ENCODE measurements at places on chromosomes 1 and 21.

GRCh38 chr1:31580513-31580870, 4.2 kb downstream of the TINAGL1 start:
- no peak overlapping the region for H3K27ac ChIP-seq
- peaks cover 6% of the 10 kb centered on the region for H3K27me3 ChIP-seq
- H3K4me1 ChIP-seq, result peaks cover 3% of the 10 kb centered on the region
- H3K4me3 ChIP-seq, result no peak overlapping the region
- no peaks in the 10 kb centered on the region for H3K36me3 ChIP-seq

DNA sequence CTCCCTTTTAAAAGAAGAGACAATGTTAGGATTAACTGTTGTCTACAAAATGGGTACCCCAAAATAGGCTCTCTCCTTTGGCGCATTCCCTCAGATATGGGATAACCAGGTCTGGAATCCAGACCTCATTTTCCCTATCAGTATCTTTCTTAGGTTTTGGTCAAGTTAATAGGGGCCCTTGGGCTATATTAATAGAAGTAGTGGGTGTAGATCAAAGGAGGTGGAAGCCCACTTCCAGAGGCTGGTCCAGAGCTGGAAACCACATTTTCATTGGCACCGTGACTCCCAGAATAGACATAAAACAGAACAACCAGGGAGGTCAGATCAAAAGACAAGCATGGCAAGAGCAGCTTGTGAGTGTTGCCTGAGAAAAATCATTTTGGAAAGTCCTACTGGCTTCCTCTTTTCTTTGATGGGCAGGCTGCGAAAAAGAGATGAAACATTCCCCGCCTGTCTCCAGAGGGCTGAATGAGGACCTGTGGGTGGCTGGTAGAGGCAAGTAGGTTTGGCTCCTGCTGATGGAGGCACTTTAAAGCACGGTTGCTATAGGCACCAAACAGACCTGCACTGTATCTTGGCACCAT, 25.8 kb upstream of the KIF21B start:
- H3K4me1 ChIP-seq, result no peaks in the 10 kb centered on the region
- H3K36me3 ChIP-seq, result no peaks in the 10 kb centered on the region
- H3K4me3 ChIP-seq, result no peak overlapping the region
- no peak for DNase-seq
- peaks cover 4% of the 10 kb centered on the region for H3K27me3 ChIP-seq
- H3K27ac ChIP-seq, result no peak overlapping the region

- no peaks in the 10 kb centered on the region for H3K4me1 ChIP-seq
- H3K4me3 ChIP-seq, result no peak overlapping the region
- DNase-seq, result no peak
- peak overlapping the region; percentile 31 for H3K27ac ChIP-seq
These were observed 151.9 kb downstream of the NTPCR start for GRCh38 chr1:233102341-233102740.

DNA sequence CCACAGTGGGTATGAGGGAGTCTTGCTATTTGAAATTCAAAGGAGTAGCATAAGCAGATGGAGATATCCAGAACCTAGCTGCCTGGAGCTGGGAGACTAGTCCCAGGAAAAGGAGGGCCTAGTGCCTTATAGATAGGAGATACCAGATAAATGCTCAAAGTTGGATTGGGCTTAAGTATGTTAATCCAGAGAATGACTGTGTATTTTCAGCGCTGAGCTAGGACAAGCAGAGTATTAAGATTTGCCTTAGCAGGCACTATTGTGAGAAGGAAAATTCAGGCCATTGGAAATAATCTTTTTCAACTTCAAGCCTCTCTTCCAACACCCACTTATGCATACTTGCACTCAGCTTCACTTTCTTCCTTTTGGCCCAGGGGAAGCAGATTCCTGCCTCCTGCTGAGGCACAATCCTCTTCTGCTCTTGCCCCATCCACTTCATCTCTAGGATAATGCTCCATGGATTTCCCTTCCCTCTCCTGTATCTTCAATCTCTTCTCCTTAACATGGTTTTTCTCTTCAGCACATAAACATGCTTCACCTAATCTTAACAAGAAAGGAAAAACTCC, 21.1 kb downstream of the PIK3C2B start:
- H3K27ac ChIP-seq, result no peak overlapping the region
- no peak for DNase-seq
- H3K4me3 ChIP-seq, result no peak overlapping the region
- H3K36me3 ChIP-seq, result no peaks in the 10 kb centered on the region

DNA sequence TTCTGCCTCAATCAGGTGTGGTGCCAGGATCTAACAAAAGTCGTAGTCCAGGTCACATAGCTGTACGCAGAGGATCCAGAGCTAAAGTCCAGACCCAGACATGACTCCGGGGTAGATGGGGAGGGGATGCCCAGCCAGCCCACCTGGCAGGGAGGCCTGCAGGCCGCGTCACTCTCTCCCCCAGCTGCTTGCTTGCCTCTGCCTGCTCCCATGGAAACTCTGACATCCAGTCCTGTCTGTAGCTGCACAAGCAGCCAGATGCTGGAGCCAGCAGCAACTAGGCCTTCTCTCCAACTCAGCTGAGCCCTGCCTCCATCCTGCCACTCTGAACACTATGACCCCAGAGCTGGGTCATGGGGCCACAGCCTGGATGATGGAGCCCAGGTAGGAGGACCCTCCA, 8.1 kb downstream of the COL8A2 start:
- DNase-seq, result no peak
- no peak overlapping the region for H3K4me3 ChIP-seq
- no peaks in the 10 kb centered on the region for H3K4me1 ChIP-seq
- H3K27me3 ChIP-seq, result peaks cover 6% of the 10 kb centered on the region
- H3K36me3 ChIP-seq, result no peaks in the 10 kb centered on the region

- H3K27ac ChIP-seq, result no peak overlapping the region
- no peak for DNase-seq
- peaks cover 4% of the 10 kb centered on the region for H3K27me3 ChIP-seq
- H3K36me3 ChIP-seq, result no peaks in the 10 kb centered on the region
- H3K4me1 ChIP-seq, result peaks cover 5% of the 10 kb centered on the region
These were observed 95.3 kb downstream of the ADSS2 start for GRCh38 chr1:244356376-244356775.

GRCh38 chr1:33228935-33229487, 27.3 kb upstream of the ZNF362 start:
- H3K27ac ChIP-seq, result no peak overlapping the region
- H3K4me1 ChIP-seq, result no peaks in the 10 kb centered on the region
- H3K36me3 ChIP-seq, result no peaks in the 10 kb centered on the region
- DNase-seq, result no peak
- no peak overlapping the region for H3K4me3 ChIP-seq

GRCh38 chr1:24451746-24452145, 36.1 kb downstream of the NIPAL3 start:
- no peaks in the 10 kb centered on the region for H3K27me3 ChIP-seq
- no peak for DNase-seq
- H3K4me1 ChIP-seq, result no peaks in the 10 kb centered on the region
- no peak overlapping the region for H3K4me3 ChIP-seq
- H3K27ac ChIP-seq, result no peak overlapping the region

- H3K4me1 ChIP-seq, result peaks cover 19% of the 10 kb centered on the region
- no peaks in the 10 kb centered on the region for H3K27me3 ChIP-seq
- peak overlapping the region; percentile 56 for H3K27ac ChIP-seq
- peaks cover 13% of the 10 kb centered on the region for H3K36me3 ChIP-seq
These were observed 40.5 kb downstream of the PATJ start for GRCh38 chr1:61782771-61783170.

DNA sequence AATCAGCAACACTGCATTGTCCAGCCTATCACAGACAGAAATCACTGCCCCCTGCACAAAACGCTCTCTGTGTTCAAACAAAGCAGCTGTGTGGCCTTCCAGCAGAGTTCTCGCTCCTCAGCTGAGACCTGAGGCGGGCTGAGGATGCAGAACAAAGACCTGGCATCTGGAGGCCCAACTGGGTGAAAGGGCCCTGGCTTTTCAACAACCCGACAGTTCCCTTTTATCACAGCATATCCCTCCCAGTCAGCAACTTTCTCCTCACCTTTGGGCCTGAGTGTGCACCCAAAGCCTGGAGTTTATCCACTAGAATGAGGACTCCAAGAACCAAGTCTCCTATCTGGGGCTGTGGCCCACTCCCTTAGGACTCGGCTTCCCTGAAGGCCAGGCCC, 42.6 kb upstream of the A3GALT2 start:
- DNase-seq, result no peak
- H3K4me1 ChIP-seq, result peaks cover 4% of the 10 kb centered on the region

DNA sequence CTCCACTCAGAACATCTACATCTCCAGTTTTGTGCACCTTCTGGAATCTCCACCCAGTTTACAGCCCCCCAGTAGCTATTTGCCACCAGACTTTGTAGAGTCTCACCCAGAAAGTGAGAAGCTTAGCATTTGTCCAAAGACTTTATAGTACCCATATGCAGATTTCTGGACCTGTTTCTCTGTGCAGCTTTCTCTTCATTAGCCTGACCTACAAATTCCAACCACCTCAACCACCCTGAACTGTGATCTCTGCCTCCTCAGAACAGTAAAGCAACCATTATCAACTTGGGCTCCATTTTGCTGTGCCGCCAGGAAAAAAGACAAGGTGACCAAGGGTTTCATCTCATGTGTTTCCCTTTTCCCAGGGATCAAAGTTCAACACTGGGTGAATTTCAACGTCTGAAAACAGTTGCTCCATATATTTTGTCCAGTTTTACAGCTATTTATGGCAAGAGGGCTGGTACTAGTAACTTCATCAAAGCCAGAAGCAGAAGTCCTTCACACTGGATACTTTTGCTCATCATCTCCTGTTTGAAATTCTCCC, 36.5 kb upstream of the DDAH1 start:
- no peak overlapping the region for H3K4me3 ChIP-seq
- no peaks in the 10 kb centered on the region for H3K36me3 ChIP-seq
- H3K4me1 ChIP-seq, result no peaks in the 10 kb centered on the region
- H3K27ac ChIP-seq, result no peak overlapping the region
- DNase-seq, result no peak
- H3K27me3 ChIP-seq, result peaks cover 7% of the 10 kb centered on the region

DNA sequence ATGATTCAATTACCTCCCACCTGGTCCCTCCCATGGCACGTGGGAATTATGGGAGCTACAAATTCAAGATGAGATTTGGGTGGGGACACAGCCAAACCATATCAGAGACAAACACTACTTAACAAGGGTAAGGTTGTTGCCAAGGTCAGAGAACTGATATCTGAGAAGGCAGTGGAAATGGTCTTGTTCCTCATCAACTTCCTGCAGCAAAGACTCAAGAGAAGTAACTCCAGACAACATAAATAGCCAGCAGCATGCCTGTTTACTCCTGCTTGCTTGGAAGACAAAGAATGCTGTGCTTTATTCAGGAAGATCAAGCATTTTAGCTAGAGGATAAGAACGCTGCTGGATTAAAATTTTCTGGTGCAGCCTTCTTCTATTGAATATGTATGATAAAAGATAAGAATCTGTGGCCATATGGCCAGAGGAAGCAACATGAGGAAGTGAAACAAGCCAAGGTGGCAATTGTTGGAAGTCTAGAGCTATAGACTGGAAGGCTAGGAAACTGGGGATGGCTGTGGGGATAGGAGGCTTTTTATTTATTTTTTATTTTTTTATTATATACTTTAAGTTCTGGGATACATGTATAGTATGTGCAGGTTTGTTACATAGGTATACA, 36.4 kb downstream of the DDAH1 start:
- H3K36me3 ChIP-seq, result no peaks in the 10 kb centered on the region
- DNase-seq, result no peak
- H3K27me3 ChIP-seq, result peaks cover 5% of the 10 kb centered on the region

DNA sequence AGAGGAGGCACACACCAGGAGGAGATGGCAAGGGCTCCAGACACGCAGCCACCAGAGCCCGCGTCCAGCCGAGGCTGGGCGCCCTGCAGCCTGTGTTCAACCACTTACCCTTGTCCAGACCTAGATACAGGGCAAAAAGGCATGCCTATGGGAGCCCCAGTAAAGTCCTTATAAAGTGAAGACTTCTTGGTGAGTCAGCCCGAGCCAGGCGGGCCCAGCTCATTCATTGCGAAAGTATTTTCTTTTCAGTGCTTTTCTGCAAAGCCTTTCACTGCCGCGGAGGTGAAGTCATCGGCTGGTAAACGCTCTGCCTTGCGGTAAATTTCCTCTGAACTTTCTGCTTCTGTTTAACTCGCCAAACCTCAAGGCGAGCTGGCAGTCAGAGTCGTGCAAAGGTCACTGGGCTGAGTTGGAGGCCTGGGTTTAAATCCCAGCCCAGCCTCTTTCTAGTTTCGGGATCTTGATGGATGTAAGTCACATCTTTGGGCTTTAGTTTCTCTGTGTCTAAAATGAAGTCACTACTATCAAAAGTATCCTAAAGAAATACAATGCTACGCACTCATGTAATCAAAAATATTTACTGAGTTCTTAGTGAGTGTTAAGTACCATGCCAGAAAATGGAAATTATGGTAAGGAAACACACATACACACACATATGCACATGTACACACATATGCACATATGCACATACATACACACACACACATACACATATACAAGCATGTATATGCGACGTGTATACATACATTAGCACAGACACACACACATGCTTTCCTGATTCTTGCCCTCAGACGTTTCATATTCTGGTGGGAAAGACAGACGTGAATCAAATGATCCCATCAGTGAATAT, 54.7 kb upstream of the IFFO2 start:
- H3K36me3 ChIP-seq, result no peaks in the 10 kb centered on the region
- peak; percentile 41 for DNase-seq
- H3K27me3 ChIP-seq, result peaks cover 8% of the 10 kb centered on the region
- no peak overlapping the region for H3K27ac ChIP-seq
- H3K4me3 ChIP-seq, result no peak overlapping the region
- H3K4me1 ChIP-seq, result peaks cover 12% of the 10 kb centered on the region

DNA sequence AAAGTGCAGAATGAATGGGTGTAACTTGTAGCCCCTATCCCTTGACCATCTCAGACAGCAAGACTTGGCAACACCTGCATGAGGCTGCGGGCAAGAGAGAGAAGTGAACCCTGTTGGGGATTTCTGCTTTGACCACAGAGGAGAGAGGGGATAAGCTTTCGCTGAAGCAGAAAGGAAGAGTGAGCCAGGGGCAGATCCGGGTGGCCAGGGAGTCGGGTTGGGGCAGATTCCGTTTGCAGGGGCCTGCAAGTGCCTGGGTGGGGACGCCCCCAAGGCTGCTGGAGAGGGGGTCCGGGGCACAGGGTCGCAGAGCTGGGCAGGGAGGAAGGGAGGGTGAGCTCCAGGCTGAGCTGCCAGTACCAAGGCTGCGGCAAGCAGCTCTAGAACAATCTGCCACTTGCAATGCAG, 25.3 kb upstream of the PIK3CD start:
- peak; percentile 39 for DNase-seq
- peak overlapping the region; percentile 84 for H3K4me3 ChIP-seq
- H3K27me3 ChIP-seq, result peaks cover 17% of the 10 kb centered on the region
- peaks cover 48% of the 10 kb centered on the region for H3K4me1 ChIP-seq

DNA sequence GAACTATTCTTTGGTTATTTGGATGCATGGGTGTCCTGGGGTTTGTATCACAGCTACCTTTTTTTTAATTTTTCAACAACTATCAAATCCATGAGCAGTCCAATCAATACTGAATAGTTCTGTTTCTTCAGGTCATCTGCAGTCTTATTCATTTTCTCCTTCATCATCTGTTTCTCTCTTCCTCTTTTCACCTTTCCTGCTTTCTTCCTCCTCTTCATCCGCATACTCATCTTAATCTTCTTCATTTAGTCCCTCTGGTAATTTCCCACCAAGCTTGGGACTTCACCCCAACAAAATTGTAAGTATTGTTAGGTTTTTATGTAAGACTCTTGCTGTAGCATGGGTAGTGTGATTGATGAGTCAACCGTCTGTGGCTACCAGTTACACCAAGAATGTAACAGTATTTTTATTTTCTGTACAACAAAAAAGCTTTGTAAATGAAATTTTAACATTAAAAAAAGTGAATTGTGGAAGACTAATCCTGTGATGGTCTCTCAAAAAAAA, 184.1 kb upstream of the RNPC3 start:
- H3K27ac ChIP-seq, result no peak overlapping the region
- no peaks in the 10 kb centered on the region for H3K36me3 ChIP-seq
- H3K27me3 ChIP-seq, result no peaks in the 10 kb centered on the region
- no peaks in the 10 kb centered on the region for H3K4me1 ChIP-seq
- DNase-seq, result no peak

All from immature natural killer cell (primary cell).